ENCODE measurements at places on chromosomes 13 and 19.

GRCh38 chr13:48175185-48175584, 57.8 kb upstream of the ITM2B start:
- no peak for DNase-seq

DNA sequence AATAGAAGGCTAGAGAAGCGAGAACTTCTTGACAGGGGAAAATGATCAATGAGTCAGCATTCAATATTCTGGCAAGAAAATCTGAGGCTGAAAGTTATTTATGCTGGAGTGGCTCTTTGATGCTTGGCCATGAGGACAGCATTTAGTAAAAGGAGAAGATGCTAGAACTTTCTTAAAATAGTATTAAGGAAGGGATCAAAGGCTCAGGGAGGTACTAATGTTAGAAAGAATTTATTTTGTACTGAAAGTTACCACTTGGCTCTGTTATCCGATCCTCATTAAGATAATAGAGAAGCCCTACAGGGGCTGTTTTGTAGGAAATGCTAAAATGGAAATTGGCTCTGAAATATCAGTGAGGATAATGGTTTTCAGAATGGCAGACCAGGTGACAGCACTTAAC, 1774.6 kb upstream of the PCDH20 start:
- DNase-seq: no peak

- no peak for DNase-seq
Observed at GRCh38 chr13:33405371-33405770, 119.8 kb upstream of the STARD13 start.

DNA sequence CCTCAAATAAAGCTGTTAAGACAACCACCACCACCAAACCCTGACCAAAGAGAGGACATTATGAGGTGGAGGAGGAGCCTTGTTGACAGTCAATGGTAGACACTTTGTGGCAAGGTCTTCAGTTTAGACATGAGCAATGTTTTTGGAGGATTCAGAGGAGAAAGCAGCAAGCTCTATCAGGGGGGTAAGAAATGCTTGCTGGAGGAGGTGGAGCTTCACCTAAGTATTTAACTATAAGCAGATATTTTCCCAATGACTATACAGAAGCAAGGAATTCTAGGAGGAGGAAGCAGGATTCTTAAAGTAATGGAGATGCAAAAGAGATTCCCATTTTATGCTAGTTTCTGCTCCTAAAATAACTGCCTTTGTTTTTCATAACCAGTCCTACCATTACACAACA, 74.2 kb downstream of the TRPC4 start:
- DNase-seq: no peak

GRCh38 chr13:38566519-38566918, 120.4 kb upstream of the FREM2 start:
- no peak for DNase-seq

- DNase-seq: no peak
Observed at GRCh38 chr19:36245210-36246005, 30.5 kb downstream of the ZNF146 start.

- no peak for DNase-seq
Observed at GRCh38 chr13:111114362-111115060, 599 bp upstream of the ARHGEF7 start.

- no peak for DNase-seq
Observed at GRCh38 chr13:29801737-29802305, 48.6 kb downstream of the UBL3 start.

DNA sequence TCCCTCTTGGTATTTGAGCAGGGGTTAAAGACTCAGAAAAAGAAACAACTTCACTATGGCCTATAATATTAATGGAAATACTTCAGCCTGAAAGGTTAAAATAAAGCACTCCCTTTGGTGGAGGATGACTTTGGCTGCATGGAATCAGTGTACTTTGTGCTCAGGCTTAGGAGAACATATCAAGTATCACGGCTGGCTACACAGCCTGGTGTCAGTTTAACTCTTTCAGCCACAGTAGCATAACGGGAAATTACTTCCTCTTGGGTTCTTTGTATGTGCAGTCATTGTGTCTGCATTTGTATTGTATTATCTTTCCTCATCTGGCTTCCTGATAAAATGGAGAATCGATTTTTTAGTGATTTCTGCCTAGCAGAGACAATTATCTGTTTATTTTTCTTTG, 239.0 kb downstream of the GGACT start:
- DNase-seq: no peak

GRCh38 chr19:12668932-12669269, 2.3 kb downstream of the WDR83 start:
- no peak for DNase-seq

- DNase-seq: peak; percentile 56
Observed at GRCh38 chr19:7701654-7702457, at the start of gene FCER2. TSS of gene FCER2 (minus strand) at chr19:7702131. CDS start at chr19:7699760, 2,371 bp downstream.

GRCh38 chr13:54124700-54125099, 1096.1 kb downstream of the OLFM4 start:
- DNase-seq: no peak

- DNase-seq: no peak
Observed at GRCh38 chr13:94305463-94305862, 174.0 kb downstream of the DCT start.

- DNase-seq: no peak
Observed at GRCh38 chr19:56423985-56424353, 19.8 kb downstream of the ZNF583 start.

DNA sequence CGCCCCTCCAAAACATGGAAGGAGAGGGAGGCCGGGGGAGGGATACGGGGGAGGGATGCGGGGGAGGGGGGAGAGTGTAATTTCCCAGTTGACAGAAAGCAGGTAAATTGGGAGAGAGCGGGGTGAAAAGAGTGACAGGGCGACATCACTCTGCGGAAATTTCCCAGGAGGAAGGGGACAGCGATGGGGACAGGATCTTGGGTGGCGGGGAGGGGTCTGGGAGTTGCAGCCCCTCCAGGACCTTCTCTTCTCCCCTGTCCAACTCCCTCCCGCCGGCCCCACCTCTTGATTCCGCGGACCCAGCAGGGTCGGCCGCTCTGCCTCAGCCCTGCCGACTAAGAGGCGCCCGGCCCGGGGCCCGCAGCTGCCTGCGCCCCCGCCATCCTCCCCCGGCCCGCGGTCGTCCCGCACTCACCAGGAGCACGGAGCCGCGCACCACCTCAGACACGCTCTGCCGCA, 108.0 kb upstream of the DOCK9 start:
- DNase-seq: no peak

- DNase-seq: no peak
Observed at GRCh38 chr13:24176351-24177101, 16.0 kb downstream of the SPATA13 start.

DNA sequence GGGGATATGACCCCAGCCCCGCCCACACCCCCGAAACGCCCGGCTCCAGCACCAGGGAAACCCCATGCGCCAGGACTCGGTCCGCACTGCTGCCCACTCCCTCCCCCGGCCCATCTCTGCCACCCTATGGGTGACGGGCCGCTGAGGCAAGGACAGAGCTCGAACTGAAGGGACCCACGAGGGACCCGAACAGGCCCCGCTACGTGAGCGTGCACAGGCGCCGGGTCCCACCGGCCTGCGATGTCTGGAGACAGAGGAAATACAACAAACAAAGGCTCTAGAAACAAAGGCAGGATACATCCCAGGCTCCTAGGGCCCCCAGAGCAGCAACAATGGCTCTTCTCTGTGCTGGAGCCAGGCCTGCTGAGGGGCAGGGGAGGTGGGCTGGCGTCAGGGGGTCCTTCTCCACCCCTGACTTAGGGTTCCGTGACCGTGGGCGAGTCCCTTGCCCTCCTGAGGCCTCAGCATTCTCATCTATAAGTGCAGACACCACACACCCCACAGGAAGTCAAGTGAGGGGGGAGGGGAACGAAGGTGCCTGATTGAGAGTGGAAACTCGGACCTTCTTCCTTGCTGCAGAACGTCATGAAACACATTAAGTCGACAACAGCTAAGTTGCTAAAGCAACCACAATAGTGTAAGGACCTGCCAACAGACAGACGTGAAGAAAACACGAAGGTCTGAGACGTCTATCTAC, 3.1 kb downstream of the ABHD17A start:
- no peak for DNase-seq

DNA sequence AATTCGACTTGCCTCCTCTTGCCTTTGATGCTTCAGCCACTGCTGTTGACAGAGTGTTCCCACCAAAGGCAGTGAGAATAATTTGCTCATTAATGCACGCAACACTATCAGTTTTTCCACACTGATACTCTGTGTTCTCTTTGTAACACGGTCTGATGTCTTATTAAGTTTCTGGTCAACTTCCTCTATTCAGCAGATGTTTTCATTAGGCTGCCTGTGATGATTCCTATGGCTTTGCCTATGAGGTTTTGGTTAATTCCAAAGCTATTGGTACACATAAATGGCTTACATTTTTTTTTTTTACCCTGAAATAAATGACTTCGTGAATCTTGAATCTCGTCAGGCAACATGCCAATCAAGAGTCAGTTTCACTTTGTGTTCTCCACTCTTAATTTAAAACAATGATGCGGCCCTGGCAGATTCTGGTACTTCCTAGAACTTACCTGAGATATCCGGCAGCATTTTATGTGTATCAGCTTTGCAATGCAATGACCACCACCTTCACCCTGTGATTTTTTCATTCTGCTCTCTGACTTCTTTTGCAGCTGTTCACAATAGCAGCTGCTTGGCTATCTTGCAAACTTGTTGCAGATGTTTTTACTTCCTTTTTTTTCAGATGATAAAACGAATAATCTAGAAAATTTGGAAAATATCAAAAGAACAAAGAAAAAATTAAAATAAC, 27.5 kb upstream of the KL start:
- no peak for DNase-seq

GRCh38 chr13:112704308-112705145, 14.7 kb downstream of the ATP11A start:
- no peak for DNase-seq

DNA sequence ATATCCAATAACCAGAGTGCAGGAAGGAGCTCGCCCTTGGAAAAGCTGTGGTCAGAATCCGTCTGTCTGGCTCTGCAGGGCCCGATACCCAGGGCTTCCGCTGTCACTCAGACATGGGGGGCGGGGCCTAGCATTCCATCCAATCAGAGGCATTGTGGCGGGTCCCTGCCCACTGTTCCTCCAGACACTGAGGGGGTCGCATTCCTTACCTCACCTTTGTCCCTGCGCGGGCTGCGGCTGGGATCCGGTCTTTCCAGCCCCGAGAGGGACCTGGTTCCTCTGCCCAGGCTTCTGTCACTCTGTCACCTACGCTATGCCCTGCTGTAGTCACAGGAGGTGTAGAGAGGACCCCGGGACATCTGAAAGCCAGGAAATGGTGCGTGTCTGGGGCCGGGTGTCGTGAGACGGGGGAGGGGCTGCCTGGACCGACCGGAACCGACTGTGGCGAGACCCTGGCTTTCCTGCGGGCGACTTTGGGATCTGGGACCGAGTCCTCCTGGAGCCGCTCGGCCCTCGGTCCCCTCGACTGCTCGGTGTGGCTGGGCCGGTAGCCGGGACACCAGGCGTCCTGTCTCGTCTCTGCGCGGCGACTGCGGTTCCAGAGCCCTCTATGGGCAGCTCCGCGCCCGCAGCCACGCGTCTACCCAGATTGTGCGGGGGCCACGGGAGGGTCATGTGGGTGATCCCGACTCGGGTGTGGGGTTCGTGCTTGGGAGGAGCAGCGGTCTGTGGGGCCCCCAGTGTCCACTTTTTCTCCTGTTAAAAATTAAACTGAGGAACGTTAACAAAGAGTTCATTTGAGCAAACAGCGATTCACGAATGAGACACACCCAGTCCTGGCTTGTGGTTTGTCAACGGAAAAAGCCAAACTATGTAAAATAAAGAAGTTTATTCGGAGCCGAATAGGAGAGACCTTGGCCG, at the start of gene ZNF69:
ZNF69 (plus strand) TSS at position 172 of the 921 bp plus-strand sequence; CDS start at position 314, 142 bp downstream.
- DNase-seq: peak; percentile 31

- DNase-seq: no peak
Observed at GRCh38 chr13:78998630-78999315, 339.8 kb upstream of the OBI1 start.

- no peak for DNase-seq
Observed at GRCh38 chr19:41746593-41747227, 8.6 kb upstream of the CEACAM6 start.

- no peak for DNase-seq
Observed at GRCh38 chr13:41193469-41193868, 900 bp downstream of the KBTBD7 start.

DNA sequence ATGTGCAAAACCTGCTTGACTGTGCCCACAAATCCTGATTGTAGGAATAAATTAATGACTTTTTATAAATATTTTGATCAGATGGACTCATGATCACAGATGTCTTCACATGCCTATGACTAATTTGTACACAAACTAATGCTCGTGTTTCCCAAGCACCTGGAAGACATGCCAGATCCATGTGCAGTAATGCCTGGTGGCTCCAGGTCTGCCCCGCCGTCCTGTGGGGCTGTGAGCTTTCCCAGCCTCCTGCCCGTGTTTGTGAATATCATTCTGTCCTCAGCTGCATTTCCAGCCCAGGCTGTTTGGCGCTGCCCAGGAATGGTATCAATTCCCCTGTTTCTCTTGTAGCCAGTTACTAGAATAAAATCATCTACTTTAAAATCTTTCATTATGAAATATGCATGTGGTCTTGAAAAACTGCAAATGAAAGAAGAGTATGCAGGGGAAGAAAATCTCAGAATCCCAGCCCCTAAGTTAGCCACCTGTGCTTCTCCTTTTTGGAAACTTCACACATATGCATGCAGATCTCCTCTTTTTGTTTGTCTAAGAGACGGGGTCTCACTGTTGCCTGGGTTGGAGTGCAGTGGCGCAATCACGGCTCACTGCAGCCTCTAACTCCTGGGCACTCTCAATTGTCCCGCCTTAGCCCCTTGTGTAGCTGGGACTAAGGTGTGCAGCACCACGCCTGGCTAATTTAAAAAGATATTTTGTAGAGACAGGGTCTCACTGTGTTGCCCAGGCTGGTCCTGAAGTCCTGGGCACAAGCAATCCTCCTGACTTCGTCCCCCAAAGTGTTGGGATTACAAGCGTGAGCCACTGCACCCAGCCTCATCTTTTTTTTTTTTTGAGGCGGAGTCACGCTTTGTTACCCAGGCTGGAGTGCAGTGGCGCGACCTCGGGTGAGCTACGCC, 6.2 kb downstream of the RPL28 start:
- no peak for DNase-seq

GRCh38 chr19:34961775-34962686, 2.0 kb downstream of the ZNF792 start:
- no peak for DNase-seq

DNA sequence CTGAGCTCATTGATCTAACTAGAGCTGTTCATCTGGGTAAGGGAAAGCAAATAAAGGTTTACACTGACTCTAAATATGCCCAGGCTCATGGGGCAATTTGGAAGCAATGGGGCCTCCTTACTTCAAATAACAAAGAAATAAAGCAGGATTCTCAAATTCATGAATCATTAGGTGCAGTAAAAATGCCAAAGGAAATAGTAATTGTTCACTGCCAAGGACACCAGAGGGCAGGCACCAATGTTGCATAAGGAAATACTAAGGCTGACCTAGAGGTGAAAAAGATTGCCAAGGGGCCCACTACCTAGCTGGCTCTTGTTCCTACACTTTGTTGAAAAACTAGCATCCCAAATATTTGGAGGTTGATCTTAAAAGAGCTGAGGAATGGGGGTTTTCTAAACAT, 1686.7 kb upstream of the MIR17HG start:
- DNase-seq: no peak
